ENCODE measurements at places on chromosomes 3 and 15. TPM values are rescaled to one million over a fixed set of nuclear protein-coding genes. Genes with fewer than 3 reads are reported as not detected.
A peak's percentile ranks its signal among the peaks of the same experiment; 100 is the strongest.

- H3K36me3 ChIP-seq = no peaks in the 10 kb centered on the region
- H3K4me3 ChIP-seq = no peak overlapping the region
- H3K27me3 ChIP-seq = no peaks in the 10 kb centered on the region
- no peak overlapping the region for H3K27ac ChIP-seq
- DNase-seq = peak; percentile 18
Measured at GRCh38 chr3:25156626-25157025, 271.4 kb upstream of the RARB start.

DNA sequence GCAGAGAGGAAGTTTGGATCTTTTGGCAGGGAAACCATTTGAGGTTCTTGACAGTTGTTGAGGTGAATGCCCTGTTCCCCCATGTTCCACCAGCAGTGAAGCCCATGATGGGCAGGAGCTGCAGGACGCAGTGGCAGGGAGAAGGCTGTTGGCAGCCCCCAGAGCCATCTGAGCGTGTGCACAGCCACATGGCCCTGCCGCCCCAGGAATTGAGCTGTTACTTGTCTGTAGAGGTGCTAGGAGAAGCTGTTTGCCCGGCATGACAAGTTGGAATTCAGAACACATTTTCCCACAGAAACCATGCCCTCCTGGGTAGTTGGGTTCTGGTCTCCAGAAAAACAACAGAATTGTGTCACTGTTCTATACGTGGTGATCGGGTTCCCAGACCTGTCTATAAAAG is 218.2 kb upstream of the NR2E3 start:
- H3K36me3 ChIP-seq = no peaks in the 10 kb centered on the region
- no peak overlapping the region for H3K4me3 ChIP-seq
- no peaks in the 10 kb centered on the region for H3K27me3 ChIP-seq

DNA sequence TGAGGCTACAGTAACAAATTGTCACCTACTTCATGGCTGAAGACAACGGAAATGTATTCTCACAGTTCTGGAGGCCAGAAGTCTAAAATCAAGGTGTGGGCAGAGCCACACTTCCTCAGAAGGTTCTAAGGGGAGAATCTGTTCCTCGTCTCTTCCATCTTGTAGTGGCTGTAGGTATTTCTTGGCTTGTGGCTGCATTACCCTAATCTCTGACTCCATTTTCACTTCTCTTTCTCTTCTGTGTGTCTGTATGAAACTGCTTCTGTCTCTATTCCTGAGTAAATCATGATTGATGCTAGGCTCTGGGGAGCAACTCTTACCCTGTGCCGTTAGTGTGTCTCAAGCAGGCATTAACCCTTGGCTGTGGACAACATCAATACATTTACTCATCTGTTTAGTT is 164.7 kb downstream of the SQOR start:
- no peak overlapping the region for H3K27ac ChIP-seq
- no peaks in the 10 kb centered on the region for H3K36me3 ChIP-seq
- no peaks in the 10 kb centered on the region for H3K27me3 ChIP-seq
- no peak overlapping the region for H3K4me3 ChIP-seq

DNA sequence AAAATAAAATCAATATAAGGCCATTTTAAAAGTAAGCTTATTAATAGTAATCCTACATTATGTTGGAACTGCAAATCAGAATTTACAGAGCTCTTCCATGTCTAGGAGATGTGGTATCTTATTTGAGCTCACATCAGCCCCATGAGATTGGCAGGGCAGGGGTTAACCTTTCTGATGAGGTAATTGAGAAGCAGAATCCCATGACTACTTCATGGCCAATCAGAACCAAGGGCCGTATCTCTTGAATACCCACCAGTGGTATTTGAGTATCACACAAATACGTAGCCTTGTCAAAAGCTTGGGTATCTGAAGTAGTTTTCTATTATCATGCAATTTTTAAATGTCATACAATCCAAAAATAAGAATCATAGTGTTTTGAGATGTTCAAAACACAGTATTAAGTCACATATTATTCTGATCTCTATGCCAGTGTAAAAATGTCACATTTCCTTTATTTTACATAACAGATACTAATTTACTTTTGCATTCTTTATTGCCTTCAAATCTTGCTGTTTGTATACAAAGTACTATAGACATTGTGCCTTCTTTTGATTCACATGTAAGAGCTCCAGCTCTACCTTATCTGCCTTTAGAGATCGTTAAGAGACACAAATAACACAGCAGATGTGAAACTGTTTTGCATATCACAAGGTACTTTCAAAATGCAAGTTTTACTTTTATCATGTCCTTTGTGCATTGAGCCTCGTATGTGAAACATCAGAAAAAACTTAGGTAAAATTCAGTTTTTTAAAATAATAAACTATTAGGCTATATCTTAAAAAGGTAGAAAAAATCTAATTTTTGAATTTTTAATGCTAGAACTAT is 251.7 kb upstream of the GOLGA6L4 start:
- no peaks in the 10 kb centered on the region for H3K4me1 ChIP-seq
- H3K36me3 ChIP-seq = no peaks in the 10 kb centered on the region
- no peak for DNase-seq
- no peak overlapping the region for H3K4me3 ChIP-seq
- no peak overlapping the region for H3K27ac ChIP-seq
- H3K27me3 ChIP-seq = no peaks in the 10 kb centered on the region

- H3K4me1 ChIP-seq = peaks cover 16% of the 10 kb centered on the region
- DNase-seq = peak; percentile 86
- H3K36me3 ChIP-seq = peaks cover 11% of the 10 kb centered on the region
- H3K27me3 ChIP-seq = no peaks in the 10 kb centered on the region
Measured at GRCh38 chr15:80599359-80599758, 95.8 kb upstream of the ABHD17C start.

PRR23C gene
- total RNA-seq = not detected

CPLX3 gene
- not detected for total RNA-seq
